ENCODE measurements at places on chromosomes 4 and X. TPM values are rescaled to one million over a fixed set of nuclear protein-coding genes. Genes with fewer than 3 reads are reported as not detected.

DNA sequence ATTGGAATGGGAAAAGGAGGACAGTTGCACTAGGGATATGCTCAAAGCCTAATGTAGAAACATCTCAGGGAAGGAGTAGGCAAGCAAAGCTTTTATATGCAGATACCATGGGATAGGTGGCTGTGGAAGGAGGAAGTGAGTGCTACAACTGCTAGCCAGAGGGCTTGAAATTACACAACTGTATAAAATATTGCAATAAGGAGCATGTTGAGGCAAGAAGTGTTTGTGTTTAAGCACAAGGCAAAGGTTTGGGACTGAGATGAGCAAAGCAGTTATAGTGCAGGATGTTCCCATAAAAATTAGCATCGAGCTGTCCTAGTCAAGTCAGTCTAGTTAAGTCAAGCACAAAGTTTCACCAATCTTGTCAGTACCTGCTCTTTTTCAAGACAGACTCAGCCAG lies 35.6 kb upstream of the DCAF8L1 start:
- DNase-seq = no peak

STEEP1 gene
- 25.0 TPM for total RNA-seq

ETDA gene
- not detected for total RNA-seq

GRCh38 chrX:153968754-153969124 lies 2.9 kb downstream of the HCFC1 start:
- no peak for DNase-seq

GRCh38 chr4:40300371-40301162 lies 34.6 kb upstream of the CHRNA9 start:
- no peak for DNase-seq

GRCh38 chr4:25021216-25021615 lies 9.5 kb downstream of the LGI2 start:
- DNase-seq = no peak

MID2 gene
- total RNA-seq = 5.1 TPM

SLC49A3 gene
- total RNA-seq = 0.81 TPM

DNA sequence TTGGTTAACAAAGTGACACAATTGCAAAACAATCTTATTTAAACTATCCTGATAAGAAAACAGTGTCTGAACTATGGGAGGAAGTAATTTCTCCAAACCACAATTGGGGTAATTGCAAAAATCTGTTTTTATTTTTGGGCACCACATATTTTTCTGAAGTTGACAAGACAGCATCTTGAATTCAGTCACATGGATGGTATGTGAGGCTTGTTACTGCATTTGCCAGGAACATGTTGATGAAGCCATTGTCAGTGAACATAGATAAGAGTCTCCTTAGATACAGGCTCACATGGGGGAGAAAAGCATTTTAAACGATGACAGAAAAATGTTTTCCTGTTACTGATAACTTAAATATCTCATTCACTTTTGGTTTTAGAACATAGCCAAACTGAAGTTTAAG lies 5.5 kb upstream of the USP53 start:
- DNase-seq = no peak

GRCh38 chrX:31092476-31092875 lies 20.6 kb upstream of the FTHL17 start:
- no peak for DNase-seq

HTRA3 gene
- not detected for total RNA-seq

GRCh38 chr4:140242357-140243277 lies 88.6 kb upstream of the MAML3 start:
- DNase-seq = no peak

DNA sequence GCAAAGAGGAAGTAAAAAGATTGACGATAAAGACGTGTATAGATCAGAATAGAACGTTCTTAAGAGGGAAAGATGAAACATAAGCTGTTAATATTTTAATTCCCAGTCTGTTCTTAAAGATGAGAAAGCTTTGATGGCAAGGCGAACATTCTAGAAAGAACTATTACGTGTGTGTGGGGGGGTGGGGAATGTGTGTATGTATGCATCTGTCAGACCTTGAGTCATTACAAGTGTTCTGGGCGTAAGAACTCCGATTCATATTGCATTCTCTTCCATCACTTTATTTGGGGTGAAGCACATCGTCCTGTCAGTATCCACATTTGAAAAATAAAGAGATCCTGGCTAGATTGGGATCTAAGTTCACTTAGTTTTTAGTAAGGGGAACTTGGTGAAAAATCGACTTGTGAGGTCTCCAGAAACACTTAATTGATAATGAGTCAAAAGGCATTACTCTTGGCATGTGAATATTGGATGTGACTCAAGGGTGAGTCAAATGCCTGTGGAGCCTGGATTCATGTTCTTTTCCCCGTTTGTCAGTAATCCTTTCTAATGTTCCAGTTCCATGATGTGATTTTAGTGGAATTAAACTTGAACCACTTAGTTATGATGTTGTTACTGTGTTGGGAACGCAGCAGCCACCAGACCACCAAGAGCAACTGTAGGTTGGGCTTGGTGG lies 3.1 kb downstream of the SMS start:
- DNase-seq = no peak

BMPR1B gene
- total RNA-seq = not detected

MAMLD1 gene
- 15.0 TPM for total RNA-seq

GRCh38 chr4:139922406-139923024 lies 231.5 kb downstream of the MAML3 start:
- no peak for DNase-seq

DNA sequence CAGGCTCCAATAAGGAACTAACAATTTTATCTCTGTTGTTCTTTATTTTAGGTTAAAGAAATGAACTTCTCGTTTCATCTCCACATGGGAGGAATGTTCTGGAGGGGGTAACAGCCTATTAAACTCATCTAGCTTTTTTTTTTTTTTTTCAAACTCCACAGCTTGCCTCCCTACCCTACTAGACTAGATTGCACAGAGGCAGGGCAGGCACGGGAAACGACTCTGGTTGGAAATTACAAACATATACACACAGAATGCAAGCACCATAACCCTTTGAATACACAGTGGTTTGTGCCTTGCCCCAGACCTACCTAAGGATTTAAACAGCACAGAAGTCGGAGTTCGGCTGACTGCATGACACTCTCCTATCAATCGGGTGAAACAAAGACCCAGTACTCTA lies 2.7 kb downstream of the MECP2 start:
- no peak for DNase-seq

KDM5C gene
- 120 TPM for total RNA-seq

DNA sequence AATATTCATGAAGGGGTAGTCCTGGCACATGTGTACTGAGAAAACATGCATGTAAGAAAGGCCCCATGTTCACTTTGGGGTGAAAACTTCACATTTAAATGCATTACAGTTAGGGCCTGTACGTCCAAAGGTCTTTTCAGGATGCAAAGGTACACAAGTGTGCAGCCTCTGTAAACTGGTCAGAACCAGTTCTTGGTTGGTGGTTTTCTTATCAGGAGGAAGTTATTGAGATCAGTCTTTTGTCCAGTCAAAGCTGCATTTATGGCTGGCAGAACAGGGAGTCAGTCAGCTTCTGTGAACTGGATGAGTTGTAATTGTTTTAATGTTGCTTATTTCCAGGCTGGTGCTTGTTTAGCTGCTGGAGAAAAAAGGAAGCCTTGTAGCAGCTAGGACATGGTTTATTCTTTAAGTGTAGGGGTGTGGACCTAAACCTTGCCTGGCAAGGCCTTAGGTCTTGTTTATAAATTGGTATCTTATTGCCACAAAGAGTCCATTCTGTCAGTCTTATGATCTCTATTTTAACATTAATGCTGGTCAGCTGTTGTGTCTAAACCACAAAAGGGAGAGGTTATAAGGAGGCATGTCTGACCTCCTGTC lies 1906.6 kb upstream of the TENM3 start:
- no peak for DNase-seq

DNA sequence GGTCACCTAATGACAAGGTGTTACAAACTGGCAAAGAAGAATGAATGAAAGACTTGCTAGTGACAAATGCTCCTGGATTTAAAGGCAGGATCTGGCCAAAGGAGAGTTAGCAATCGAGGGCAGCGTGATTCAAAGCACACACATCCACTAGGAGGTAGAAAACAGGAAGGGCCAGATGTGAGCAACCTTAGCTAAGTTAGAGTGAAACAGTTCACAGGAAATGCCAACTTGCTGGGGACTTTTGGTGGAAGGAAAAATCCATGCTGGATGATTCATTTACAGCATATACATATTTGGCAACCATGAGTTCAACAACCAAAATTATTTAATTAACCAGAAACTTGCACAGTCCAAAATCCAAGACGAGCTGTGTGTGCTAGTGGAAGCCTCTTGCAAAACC lies 276.9 kb downstream of the PTTG2 start:
- DNase-seq = no peak

DNA sequence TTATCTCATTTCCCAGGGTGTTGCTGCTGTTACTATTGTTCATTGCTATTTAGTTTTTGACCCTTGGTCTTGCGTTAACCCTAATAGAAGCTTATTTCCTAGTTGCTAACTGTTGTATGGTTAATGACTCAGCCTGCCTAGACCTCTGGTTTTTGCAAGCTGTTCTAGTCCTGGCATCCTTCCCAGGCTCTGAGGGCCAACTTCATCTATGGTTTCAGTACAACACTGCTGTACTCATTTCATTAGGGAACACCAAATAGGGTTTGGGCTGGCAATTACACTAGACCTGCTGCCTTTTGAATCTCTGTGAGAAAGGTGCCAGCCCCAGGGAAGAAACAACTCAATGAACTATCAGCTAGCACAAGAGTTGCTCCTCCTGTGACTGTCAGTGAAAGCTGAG lies 59.6 kb downstream of the DCX start:
- no peak for DNase-seq

BGN gene
- total RNA-seq = not detected

DNA sequence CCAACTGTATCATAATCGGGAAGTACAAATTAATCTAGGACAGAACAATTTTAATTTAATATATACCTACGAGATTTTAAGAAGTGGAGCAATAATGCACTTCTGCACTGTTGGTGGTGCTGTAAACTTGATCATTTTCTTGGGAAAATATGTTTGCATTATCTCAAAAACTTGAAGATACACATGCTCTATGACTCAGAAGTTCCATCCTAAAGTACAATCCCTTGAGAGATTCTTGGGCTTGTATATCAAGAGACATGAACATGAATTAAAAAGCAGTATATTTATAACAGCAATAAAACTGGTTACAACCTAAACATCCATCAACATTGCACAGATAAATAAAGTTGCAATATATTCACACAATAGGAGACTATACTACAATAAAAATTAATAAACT lies 168.8 kb downstream of the CLCN4 start:
- no peak for DNase-seq

GRCh38 chr4:127669691-127670090 lies 36.9 kb downstream of the INTU start:
- DNase-seq = no peak

CAPN6 gene
- not detected for total RNA-seq

GRCh38 chrX:119638725-119639471 lies 32.7 kb upstream of the NKRF start:
- no peak for DNase-seq

DNA sequence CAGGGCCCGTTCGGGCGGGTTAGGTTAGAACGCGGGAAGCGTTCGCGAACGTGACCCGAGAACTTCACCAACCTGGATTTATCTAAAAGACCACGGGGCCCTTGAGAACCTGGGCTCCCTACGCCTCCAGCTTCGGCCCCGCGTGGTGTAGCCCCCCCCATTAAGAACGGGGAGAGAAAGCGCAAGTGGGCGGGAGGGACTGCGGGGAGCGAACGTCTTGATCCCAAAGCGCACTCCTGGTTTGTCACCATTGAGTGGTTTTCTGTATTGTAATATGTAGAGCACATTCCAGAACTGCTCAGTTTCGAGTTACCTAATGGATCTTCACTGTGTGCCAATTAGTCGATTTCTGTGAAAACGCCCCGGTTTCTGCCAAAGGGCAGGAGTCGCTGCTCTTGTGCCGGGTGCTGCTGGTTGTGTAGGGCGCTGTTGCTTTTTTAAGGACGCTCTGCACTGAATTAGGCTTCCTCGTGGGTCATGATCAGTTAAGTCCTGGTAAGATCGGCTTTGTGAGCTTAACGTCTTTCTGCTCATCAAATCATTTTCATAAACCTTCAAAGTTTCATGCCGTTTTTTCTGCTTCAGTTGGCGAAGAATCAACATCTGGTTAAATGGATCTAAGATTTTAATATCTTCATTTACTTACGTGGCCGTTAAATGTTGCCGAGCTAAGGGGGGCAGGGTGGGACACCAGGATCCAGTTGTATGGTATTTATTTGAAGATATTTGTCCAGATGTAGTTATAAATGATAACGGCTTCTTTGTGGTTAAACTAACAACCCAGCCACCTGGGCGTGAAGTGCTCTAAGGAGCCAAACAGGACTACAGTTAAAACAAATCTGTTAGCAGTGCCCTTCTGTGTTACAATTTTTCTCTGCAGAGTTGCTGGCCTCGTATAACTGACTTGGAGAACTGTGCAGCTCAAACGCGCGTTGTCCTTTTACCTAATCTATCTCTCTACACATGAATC lies 809 bp downstream of the MND1 start:
- DNase-seq = peak; percentile 34

DNA sequence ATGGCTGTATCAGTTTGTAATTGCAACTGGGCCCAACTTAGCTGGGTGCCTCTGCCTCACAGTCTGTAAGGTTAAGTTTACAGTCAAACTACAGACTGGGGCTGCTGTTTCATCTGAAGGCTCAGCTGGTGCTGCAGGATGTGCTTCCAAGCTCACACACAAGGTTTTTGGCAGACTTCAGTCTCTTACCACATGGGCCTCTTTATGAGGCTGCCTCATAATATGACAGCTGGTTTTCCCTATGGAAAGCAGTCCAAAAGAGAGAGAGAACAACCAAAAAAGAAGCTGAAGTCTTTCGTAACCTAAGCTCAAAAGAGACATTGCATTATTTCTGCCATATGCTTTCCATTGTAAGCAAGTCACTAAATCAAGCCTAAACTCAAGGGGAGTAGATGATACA lies 271.7 kb downstream of the DCTD start:
- DNase-seq = no peak

GRCh38 chr4:123278755-123279154 lies 117.8 kb upstream of the SPRY1 start:
- DNase-seq = no peak

GRCh38 chrX:17377091-17377717 lies 2.2 kb downstream of the NHS start:
- no peak for DNase-seq

DNA sequence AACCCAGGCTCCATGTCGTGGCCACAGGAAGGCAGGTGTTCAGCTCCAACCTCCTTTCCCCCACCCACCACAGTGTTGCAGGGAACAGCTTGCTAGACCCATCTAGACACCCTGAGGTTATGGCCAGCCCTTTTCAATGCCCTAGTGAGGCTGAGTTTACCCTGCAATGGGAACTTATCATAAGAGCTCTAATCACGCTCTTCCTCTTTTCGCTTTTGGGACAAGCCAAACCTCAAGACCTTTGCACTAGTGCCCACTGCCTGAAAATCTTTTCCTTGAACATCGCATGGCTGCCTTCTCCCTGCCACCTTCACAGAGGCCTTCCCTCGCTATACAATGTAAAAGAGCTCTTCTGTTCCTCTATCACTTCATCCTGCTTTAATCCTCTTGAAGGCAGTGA lies 2.4 kb upstream of the FGFBP2 start:
- DNase-seq = no peak

- DNase-seq = no peak
Measured at GRCh38 chrX:124462931-124463330, 116.6 kb downstream of the SH2D1A start.

Data from activated T-helper 1 cell treated with anti-CD3 and anti-CD28 coated beads, Interleukin-12 subunit alpha, Interleukin-12 subunit beta, Interleukin-2, Interleukin-4 antibody, amounts not matched to agents 30 ng/mL and 10 ng/mL and 1 ng/mL, durations not matched to agents 14 hours and 24 hours and 36 hours (primary cell).